HFF-Myc (cell line): ENCODE measurements at places on chromosomes 5 and 9.

- no peak for DNase-seq
These were observed 174.0 kb downstream of the PALM2AKAP2 start for GRCh38 chr9:109953813-109954497.

- DNase-seq: no peak
These were observed 68.8 kb downstream of the NTRK2 start for GRCh38 chr9:84738353-84738752.

DNA sequence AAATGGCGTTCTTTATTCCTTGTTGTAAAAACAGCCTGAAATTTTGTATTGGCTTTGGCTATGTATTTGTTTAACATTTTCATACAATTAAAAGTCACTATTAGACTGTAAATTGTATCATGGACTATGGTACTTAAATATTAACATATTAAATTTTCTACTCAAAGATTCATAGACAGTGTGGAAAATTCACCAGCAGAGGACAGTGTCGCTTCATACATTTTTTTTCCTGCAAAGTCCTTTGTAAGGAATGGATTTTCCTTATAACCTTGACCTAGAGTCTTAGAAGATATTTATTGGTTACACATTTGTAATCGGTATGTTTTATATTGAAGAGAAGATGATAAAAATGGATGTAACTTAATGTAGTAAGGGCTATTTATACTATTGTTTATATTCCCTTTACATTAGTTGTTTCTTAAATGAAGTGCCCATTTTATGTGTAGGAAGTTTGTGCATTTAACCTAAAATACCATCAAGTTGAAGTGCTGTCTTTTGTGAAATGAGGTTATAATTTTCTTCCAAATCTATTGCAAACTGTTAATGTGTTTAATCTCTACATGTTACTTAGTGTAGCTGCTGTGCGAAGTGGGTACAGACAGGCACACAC, 150.1 kb downstream of the KDM4C start:
- DNase-seq: no peak

DNA sequence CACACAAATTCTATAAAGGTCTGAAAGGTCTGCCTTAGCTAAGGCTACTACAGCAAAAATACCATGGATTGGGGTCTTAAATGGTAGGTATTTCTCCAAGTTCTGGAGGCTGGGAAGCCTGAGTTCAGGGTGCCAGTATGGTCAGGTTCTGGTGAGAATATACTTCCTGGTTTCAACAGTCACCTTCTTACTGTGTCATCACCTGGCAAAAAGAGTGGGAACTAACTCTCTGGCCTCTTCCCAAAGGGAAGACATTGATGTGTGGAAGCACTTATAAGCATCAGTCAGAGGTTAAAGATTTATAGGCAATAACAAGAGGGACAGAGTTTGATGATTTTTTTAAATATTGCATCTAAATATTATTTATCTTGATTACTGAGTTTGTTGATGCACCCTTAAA, 53.0 kb downstream of the ZNF622 start:
- DNase-seq: no peak

DNA sequence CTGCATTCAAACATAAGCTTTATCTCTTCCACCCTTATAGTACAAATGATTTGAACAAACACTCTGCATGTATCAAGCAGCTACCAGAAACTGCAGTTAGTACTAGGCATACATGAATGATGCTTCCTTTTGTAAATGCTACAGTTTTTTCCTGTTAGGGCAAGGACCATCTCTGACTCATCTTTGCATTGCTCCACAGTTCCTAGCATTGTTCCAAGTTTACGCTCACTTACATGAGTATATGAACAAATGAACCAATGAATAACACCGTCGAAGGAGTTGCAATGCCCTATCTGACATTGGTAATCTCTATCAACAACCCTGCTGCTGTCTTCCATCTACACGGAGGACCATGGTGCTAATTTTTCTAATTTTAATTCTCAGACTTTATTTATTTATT, 2.1 kb upstream of the ALDH7A1 start:
- no peak for DNase-seq

- no peak for DNase-seq
These were observed 196.2 kb downstream of the AOPEP start for GRCh38 chr9:94922691-94923107.

- no peak for DNase-seq
These were observed 129.8 kb downstream of the IRX2 start for GRCh38 chr5:2621631-2622030.

- DNase-seq: no peak
These were observed 9.0 kb downstream of the RALGDS start for GRCh38 chr9:133111808-133112662.

DNA sequence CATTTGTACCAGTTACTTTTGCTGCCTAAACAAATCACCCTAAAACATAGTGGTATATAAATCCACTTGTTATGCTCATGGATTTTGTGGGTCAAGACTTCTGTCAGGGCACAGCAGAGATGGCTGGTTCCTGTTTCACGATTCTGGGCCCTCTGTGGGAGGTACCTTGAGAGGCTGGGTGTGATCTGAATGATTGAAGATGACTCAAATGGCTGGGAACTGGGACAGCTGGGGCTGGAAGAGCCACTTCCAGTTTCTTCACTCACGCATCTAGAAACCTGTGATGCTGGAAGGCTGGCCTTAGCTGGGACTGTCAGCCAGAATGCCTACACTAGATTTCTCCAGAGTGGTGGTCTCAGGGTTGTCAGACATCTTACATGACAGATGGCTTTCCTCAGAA, 88.1 kb downstream of the KIF4B start:
- no peak for DNase-seq

- DNase-seq: no peak
These were observed 86.4 kb downstream of the INIP start for GRCh38 chr9:112631313-112632070.

- DNase-seq: no peak
These were observed 9.0 kb downstream of the CKMT2 start for GRCh38 chr5:81241961-81242648.

GRCh38 chr5:179907556-179908324, at the start of gene TBC1D9B:
Gene TBC1D9B (minus strand): TSS chr5:179907897. CDS start chr5:179907821, 76 bp downstream.
- no peak for DNase-seq

DNA sequence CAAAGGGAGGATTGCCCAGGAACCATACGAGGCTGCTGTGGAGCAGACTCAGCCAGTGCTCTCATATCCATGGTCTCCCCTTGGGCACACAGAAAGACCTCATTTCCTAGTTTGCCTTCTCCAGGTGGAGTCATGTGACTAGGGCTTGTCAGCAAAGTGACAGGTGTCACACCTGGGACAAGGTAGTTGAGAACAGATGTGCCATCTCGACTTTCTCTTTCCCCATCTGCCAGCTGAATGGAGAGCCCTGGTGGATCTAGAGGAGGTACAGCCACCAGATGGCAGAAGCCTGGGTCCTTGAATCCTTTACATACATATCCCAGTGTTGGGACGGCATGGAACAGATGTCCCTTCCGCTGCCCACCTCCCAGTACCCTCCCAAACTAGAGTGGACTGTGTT, 42.9 kb upstream of the ALDOB start:
- DNase-seq: no peak

- DNase-seq: no peak
These were observed 64.0 kb downstream of the UBAP1 start for GRCh38 chr9:34242830-34243229.

DNA sequence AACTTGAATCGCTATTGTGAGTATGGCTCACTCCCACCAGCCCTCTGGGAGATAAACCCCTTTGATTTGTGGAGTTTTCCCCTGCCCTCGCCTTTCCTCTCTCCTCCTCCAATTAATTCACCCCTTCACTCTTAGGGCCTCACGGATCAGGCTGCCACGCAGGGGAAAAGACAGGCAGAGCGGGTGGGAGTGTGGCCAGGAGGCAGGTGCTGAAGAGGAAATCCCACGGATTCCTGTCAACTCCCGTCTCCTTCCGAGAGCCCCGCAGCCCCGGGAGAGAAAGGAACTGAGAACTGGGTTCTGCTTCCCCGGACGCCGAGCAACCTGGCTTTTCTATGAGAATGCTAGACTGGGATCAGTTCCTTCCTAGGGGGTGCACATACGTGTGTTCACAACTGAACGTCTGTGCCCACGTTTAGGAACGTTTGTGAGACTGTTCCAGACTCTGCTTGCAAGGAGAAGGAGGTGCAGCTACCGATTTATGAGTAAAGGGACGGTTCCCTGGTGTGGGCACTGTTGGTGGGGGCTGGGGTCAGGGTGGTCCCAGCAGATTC, 314.5 kb upstream of the TLE4 start:
- DNase-seq: no peak

- DNase-seq: no peak
These were observed 161.5 kb upstream of the PHYKPL start for GRCh38 chr5:178394074-178394473.

DNA sequence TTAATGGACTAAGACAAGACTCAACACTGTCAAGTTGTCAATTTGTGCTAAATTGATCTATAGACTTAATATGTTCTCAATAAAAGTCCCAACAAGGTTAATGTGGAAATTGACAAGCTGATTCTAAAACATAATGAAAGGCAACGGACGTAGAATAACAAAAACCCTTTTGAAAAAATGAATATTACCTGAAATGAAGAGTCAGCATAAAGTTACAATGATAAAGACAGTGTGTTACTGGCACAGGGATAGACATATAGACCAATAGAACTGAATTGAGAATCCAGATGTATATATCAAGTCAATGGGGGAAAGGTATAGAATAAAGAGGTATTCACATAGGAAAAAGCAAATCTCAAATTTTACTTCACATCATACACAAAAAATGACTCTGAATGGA, 37.7 kb upstream of the BARX1 start:
- DNase-seq: no peak

- no peak for DNase-seq
These were observed 113.2 kb upstream of the ERCC6L2 start for GRCh38 chr9:95762322-95762721.
